ENCODE measurements at places on chromosomes 13 and 19.

DNA sequence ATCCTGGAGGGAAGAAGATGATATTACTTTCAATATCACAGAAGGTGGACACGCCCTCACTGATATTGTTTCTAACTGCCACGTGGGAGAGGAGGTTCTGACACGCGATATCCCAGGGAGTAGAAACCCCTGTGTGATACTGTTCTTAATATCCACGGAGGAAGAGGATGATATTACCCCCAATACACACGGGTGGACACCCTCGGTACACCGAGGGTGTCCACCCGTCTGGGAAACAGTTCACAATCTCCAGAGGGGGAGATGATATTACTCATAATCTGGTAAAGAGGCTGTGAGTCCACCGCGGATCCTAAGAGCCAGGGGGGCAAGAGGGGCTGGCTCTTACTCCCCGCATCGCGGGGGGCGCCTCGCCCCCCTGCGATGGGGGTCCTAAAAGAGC, 29.7 kb upstream of the RGCC start:
- no peak for DNase-seq

DNA sequence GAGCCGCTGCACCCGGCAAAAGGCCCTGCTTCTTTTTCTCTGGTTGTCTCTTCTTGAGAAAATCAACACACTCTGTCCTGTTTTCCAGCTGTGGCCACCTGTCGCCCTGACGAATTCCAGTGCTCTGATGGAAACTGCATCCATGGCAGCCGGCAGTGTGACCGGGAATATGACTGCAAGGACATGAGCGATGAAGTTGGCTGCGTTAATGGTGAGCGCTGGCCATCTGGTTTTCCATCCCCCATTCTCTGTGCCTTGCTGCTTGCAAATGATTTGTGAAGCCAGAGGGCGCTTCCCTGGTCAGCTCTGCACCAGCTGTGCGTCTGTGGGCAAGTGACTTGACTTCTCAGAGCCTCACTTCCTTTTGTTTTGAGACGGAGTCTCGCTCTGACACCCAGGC, 17.2 kb downstream of the LDLR start:
- no peak for DNase-seq

DNA sequence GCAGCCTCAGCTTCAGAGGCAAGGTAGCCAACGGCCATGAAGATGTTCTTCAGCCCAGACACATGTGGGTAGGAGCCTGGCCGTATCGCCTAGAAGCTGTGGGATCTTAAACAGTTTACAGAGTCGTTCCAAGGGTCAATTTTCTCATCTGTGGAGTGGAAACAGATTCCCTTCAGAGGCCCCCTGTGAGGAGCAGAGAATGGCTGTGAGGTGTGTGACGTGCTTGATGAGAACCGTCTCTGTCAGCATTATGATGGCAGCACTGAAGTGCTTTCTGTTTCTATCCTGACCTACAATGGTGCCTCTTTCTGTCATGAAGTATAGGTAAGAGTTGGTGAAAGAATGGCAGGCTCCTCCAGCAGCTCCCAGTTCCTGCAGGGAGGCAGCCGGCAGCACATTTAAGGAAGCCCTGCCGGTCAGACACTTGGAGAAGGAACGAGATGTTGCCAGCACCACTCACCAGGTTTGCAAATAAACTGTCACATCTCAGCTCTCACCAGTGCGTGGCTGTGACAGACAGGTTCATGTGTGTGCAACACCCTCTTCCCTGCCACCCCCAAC, 277.3 kb downstream of the FOXO1 start:
- no peak for DNase-seq

DNA sequence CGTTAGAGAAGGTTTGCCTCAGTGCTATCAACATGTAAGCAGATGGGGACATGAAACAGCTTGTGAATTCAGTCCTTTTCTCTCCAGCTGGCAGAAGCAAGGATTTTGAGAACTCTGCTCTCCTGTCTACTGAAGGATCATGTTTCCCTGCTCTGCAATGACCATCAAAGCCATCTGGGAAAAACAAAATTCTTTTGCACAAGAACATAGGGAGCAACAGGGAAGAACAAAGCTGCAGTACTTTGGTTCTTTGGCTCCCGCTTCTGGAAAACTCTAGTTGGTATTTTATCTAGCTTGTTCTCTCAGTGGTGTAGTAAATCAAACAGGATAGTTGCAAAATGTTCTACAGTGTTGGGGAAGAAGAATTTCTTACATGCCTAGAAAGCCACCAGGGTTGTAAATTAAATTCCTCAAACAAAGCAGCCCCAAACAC, 270.4 kb downstream of the ENOX1 start:
- DNase-seq: no peak

DNA sequence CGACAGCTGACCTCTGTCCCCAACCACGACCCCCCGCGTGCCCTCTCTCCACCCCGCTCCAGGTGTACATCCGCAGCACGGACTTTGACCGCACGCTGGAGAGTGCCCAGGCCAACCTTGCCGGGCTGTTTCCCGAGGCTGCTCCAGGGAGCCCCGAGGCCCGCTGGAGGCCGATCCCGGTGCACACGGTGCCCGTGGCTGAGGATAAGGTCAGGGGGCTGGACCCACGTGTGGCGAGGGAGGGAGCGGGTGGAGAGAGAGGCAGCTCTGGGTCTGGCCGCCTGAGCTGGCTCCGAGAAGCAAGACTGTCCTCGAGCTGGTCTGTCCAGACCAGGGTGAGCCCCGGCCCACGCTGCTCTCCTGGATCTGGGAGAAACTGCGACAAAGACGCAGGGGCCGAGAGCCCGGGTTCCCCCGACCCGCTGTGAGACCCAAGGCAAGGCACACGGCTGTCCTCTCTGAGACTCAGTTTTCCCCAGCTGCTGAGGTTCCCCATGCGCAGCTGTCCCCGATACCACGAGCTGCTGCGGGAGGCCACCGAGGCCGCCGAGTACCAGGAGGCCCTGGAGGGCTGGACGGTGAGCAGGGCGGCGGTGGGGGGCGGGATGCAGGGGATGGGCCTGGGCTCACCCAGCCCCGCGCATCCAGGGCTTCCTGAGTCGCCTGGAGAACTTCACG, 1.5 kb downstream of the ACP4 start:
- DNase-seq: no peak

DNA sequence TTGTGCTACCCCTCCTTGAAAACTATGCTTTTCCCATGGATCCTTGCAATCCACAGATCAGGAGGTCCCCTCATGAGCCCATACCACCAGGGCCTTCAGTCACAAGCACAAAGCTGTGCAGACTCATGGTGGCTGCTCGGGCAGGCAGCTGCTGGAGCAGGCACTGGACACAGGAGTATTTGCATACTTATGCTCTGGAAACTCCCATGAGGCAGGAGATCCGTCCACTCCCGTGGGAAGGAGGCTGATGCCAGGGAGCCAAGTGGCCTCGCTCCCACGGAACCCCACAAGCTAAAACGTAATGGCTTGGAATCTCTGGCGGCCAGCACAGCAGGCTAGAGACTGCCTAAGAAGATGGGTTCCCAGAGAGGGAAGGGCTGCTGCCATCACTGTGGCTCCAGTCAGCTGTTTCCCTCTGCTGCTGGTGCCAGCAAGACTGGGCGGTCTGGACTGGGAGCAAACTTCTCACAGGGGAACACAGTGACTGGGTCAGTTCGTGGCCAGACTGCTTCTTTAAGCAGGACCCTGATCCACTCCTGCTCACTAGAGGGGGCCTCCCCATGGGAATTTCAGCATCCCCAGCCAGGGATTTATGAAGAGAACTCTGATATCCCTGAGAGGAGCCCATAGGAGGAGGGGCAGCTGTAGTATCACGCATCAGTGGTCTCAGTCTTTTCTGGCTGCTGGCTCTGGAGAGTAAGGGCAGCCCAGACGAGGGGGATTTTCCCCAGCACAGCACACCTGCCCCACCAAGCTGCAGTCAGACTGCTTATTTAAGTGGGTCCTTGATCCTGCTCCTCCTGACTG, 370.3 kb upstream of the ATXN8OS start:
- no peak for DNase-seq

GRCh38 chr19:19900139-19900728, 512 bp upstream of the ZNF93 start:
- DNase-seq: peak; percentile 38

- no peak for DNase-seq
Measured at GRCh38 chr19:41225238-41226052, 6.4 kb downstream of the AXL start.

DNA sequence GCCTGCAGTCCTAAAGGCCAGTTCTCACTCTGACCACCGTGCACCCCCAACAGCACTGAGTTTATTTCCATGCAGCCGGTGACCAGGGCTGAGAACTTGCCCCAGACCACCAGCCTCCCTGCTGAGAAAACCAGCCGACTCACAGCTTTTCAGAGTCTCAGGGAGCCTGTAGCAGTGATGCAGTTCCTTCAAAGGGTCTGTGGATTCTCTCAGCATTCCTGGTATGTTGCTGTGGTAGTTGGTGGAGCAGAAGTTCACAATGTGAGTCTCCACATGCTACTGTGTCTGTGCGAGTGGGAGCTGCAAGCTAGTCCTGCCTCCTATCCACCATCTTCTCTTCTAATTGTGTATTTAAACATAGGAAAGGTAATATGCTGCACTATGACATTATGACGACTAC, 254.9 kb upstream of the KLF12 start:
- DNase-seq: no peak

GRCh38 chr13:23129331-23129730, 51.4 kb upstream of the SGCG start:
- DNase-seq: no peak

- no peak for DNase-seq
Measured at GRCh38 chr13:75309981-75310580, 171.9 kb downstream of the TBC1D4 start.

GRCh38 chr19:17658666-17659065, 29.5 kb downstream of the UNC13A start:
- DNase-seq: no peak

GRCh38 chr13:103759361-103759760, 693.1 kb upstream of the SLC10A2 start:
- DNase-seq: no peak

GRCh38 chr13:24192811-24193162, 32.3 kb downstream of the SPATA13 start:
- DNase-seq: no peak

- no peak for DNase-seq
Measured at GRCh38 chr19:58183817-58184215, 955 bp downstream of the ZNF274 start.

GRCh38 chr13:77429320-77430142, 102.6 kb upstream of the MYCBP2 start:
- DNase-seq: no peak

DNA sequence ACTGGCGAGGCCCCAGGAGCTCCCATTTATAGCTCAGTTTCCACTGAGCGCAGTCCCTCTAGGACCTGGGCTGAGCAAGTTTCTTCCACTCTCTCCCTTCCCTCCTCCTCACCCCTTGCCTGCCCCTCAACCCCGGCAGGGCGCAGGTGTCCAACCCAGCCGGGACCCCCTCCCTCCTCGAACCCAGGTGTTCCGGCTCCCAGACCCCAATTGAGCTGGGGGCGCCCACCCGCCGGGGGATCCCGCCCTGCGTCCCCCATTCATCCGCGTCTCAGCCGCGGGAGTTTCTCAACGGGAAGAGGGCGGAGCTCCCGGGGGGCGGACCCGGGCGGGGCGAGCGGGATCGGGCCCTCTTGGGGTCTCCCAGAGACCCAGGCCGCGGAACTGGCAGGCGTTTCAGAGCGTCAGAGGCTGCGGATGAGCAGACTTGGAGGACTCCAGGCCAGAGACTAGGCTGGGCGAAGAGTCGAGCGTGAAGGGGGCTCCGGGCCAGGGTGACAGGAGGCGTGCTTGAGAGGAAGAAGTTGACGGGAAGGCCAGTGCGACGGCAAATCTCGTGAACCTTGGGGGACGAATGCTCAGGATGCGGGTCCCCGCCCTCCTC, at the start of gene KIRREL2:
Gene KIRREL2, plus strand, starts transcription at position 366 of the 604 bp plus-strand sequence. Its CDS starts 209 bp downstream, at position 575.
- no peak for DNase-seq

DNA sequence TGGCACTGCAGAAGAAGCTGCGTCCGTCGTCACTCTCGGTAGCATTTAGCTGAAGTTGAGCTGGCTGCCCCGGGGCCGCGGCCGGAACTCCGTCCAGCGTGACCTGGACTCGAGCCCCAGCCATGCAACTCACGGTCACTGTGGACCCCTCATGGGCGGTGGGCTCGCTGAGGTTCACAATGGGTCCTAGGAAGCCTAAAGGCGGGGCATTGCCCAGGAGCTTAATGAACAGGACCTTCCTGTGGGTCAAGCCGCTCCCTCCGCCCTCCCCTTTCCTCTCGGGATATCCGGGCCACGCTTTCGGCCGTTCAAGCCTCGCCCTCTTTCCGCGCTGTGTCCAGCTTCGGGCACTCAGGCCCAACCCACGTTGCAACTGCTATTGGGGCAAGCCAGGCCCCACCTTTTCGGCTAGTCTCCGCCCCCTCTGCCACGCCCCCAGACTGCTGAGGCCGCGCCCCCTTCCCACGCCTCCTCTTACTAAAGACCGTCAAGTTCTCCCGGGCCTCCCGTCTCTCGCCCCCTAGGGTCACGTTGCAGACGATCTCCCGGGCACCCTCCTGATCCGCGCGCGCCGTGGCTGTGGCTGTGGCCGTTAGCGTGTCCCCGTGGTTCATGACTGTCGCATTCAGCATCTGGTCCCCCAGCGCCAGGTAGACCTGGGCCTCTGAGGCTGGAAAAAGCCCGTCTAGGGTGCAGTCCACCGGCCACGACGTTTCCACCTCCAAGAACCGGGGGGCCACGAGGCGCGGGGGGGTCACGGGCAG, 1.4 kb upstream of the RAVER1 start:
- DNase-seq: peak; percentile 27

GRCh38 chr13:111969551-111970135, 97.3 kb upstream of the SOX1 start:
- DNase-seq: no peak

GRCh38 chr13:25674371-25674770, 302.6 kb downstream of the ATP8A2 start:
- DNase-seq: no peak

DNA sequence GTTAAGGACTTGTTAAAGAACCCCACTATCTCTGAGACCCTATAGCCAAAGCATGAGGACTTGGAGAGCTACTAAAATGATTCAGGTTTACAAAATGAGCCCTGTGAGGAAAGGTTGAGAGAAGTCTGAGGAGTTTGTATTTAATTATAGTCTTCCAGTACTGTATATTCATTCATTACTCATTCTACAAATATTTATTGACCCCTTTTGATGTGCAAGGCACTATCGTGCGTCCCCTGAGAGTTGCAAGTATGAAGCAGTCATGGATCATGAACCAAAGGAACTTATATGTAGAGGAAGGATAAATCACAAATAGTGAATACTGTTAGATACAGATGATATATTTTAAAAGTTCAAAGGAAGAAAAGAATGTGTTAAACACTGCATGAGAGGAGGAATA, 84.4 kb downstream of the DNAJC15 start:
- DNase-seq: no peak

DNA sequence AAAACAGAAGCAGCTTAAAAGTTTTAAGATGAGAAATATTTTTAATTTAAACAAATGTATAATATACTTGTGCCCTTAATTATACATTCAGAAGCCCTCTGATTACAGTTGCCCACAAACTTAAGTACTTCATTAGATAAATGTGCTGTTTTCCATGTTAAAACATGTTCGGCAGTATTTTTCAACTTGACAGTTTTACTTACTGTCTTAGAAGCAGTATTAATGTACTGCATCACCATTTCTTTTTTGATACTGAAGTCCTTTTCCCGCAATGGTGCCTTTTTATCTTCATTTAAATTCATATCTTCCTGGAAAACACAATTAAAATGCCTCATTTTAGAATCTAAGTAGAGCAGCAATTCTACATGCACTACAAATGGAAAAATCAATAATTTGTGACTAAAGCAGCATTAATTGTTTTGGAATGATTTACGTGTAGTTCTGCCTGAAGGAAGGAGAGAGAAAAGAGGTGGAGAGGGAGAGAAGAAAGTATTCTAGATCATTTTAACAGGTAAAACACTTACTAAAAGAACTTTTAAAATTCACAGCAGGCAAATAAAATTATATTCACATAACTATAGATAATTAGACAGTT, 70.2 kb downstream of the DIAPH3 start:
- no peak for DNase-seq

All from NCI-H748 treated with DMSO at 0.1 percent for 48 hours (cell line).